Left colon (tissue), 2 donors: ENCODE measurements at places on chromosomes 3 and 15.

- DNase-seq: peak; percentile 13
Measured at GRCh38 chr3:106255870-106256248, 387.0 kb upstream of the CBLB start.

DNA sequence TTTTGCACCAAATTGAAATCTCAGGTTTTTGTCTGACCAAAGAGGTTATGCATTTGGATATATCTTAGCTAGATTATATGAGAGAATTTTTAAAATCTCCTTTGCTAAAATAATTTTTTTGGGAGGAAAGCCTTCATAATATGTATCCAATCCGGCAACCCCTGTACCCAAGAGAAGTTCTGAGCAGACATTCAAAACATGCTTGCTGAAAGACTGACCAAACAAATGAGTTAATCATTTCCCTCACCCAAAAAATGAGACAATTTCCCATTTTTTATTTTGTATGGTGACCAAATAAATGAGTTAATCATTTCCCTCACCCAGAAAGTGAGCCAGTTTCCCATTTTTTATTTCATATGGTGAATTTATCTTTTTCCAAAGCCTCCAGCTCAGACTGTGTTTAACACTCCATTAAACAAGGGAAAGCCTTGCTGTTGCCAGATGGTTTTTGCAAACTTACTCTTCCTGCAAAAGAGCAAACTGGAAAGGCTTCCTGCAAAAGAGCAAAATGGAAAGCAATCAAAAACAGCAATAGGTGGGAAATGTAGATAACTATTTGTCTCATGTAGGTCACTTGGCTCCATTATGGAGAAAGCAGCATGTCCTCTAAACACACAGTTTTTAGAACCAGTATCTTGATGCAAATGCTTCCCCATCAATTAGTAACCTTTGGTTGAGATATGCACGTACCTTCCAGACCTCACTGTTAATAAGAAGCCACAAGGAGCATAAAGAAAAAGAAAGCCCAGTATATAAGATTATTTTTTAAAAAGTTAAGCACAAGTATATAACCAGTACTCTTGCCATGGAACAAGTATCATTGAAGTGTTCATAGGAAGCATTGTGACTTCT is 78.4 kb upstream of the OSTN start:
- DNase-seq: no peak

DNA sequence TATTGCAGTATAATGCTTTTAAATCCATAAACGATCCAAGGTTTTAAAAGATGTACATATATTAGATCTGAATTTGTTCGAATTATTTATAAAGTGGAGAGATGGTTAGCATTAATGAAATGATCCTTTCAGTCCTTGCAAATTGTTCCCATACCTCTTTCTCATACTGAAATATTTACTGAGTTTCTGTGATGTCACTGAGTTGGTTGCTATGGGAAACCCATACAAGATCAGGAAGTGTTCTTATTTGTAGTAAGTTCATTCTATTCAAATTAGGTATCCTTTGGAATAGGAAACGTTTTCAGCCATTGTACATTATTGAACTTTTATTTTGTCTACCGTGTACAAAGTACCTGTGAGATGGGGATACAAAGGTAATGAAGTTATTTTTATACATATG is 73.2 kb upstream of the CHL1 start:
- no peak for DNase-seq

DNA sequence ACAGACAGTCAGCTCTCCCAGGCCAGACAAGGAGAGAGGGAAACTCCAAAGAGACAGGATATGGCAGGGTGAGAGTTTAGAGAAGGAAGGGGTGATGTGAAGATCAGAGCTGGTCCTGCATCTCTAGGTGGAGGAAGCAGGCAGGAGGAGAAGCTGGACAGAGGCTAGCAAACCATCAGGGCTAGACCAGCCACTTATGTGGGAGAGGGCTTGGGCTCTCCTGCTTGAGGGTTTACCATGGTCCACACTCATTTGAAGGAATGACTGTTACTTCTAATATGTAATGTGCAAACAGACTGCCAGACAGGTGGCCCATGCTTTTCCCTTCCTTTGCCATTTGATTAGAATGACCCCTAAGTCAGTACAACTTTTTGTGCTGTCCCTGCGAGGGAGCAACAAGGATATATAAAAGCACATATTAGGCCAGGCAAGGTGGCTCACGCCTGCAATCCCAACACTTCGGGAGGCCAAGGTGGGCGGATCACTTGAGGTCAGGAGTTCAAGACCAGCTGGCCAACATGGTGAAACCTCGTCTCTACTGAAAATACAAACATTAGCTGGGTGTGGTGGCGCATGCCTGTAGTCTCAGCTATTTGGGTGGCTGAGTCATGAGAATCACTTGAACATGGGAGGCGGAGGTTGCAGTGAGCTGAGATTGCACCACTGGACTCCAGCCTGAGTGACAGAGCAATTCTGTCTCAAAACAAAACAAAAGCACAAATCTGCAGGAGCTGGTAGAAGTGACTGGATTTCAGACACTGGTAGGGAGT is 41.0 kb upstream of the MANF start:
- DNase-seq: no peak

DNA sequence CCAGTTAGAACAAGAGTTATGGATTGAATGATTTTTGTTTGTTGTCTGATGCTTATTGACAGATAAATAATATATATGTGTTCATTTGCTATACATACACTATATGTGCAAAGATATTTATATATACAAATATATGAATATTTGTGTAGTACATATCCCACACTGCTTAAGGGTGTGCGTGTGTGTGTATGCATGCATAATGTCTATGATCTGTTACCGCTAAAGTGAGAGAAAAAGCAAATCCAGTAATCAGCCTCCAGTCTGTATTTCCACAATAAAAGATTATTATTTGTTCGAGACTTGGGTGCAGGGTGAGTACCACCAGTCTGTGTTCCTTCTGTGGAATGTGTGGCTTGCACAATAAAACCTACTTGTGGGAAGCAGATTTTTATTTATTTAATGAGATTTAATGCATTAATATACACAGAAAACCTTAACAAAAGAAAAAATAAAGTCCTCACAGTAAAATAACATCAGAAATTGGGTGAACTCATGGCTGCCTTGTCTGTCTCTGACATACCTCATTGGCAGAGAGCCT is 366.0 kb upstream of the TBL1XR1 start:
- DNase-seq: no peak

GRCh38 chr15:91294795-91295194 is 194.7 kb downstream of the SV2B start:
- DNase-seq: no peak

- DNase-seq: no peak
Measured at GRCh38 chr3:113741620-113742019, 4.4 kb downstream of the NAA50 start.

GRCh38 chr3:168977716-168978374 is 685.7 kb downstream of the MECOM start:
- no peak for DNase-seq

GRCh38 chr3:62539762-62540161 is 166.4 kb upstream of the FEZF2 start:
- DNase-seq: no peak

DNA sequence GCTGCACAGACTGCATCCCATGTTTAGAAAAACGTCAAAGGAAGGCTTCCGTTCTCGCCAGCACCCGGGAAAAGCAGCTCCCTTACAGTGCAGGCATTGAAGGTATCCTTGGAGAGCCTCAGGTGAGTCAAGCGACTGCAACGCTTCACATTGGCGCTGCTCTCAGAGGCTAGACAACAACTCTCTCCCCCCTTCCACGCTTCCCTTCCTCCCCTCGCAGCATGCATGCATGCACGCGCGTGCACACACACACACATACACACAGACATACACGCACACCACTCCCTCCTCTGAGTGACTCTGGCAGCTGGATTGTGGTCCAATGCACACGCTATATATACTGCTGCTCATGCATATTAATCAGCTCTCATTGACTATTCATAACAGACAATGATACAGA is 191.1 kb downstream of the PDZRN3 start:
- no peak for DNase-seq

- DNase-seq: no peak
Measured at GRCh38 chr15:41794081-41794480, 19.8 kb downstream of the MAPKBP1 start.

DNA sequence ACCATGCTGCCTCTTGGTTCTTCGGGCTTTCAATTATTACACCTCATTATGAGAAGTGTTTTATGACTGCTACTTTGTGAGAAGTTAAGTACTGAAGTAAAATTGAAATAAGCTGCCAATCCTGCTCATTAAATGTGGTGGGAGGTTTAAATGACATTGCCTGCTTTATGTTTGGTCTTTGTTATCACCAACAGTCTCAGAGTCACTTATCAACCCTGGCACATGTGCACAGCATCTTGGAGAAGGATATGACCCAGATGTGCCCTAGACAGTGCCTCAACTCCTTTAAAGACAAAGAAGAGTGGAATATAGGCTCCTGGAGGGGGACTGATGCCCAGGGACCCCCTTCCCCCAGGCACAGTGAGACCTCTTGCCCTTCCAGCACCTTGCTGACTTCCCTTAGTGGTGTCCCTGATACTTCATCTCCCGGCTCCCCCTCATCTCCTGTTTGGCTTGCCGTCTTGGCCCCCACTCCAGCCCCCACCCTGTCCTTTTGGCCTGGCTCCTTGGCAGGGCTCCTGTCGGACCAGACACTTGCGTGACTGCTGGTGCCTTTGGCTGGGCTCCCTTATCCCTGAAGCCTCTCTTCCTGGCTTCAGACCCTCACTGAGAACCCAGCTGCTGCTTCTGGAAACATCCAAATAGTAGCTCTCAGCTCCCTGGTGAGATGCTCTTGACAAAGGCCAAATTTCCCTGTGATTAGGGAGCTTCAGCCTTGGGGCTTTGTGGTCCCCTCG is 39.8 kb downstream of the ARHGAP31 start:
- no peak for DNase-seq

- DNase-seq: peak; percentile 58
Measured at GRCh38 chr3:14780927-14781507, 37.7 kb upstream of the FGD5 start.

DNA sequence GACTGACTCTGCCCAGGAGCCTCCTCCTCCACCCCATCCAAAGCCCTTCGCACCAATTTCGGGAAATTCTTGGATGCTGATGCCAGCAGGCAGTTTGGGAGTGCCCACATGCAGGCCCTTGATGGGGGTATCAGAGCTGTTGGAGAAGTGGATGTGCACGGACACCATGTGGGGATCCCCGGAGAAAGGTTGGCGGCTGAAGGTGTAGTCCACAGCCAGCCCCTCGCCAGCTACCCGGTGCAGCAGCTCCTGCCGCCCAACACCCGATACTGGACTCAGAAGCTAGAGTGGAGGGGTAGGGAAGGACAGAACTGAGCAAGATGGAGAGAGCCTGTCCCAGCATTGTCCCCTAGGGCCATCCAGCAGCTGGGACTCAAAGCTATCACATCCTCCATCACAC is 15.5 kb upstream of the CPEB1 start:
- DNase-seq: no peak

GRCh38 chr3:43286115-43286840 is at the start of gene SNRK:
Gene SNRK (plus strand): TSS chr3:43286540. CDS start chr3:43303204, 16,664 bp downstream.
- peak; percentile 87 for DNase-seq

- no peak for DNase-seq
Measured at GRCh38 chr15:48472756-48473155, 141.5 kb downstream of the DUT start.

- no peak for DNase-seq
Measured at GRCh38 chr3:166788936-166789335, 591.2 kb downstream of the ZBBX start.

DNA sequence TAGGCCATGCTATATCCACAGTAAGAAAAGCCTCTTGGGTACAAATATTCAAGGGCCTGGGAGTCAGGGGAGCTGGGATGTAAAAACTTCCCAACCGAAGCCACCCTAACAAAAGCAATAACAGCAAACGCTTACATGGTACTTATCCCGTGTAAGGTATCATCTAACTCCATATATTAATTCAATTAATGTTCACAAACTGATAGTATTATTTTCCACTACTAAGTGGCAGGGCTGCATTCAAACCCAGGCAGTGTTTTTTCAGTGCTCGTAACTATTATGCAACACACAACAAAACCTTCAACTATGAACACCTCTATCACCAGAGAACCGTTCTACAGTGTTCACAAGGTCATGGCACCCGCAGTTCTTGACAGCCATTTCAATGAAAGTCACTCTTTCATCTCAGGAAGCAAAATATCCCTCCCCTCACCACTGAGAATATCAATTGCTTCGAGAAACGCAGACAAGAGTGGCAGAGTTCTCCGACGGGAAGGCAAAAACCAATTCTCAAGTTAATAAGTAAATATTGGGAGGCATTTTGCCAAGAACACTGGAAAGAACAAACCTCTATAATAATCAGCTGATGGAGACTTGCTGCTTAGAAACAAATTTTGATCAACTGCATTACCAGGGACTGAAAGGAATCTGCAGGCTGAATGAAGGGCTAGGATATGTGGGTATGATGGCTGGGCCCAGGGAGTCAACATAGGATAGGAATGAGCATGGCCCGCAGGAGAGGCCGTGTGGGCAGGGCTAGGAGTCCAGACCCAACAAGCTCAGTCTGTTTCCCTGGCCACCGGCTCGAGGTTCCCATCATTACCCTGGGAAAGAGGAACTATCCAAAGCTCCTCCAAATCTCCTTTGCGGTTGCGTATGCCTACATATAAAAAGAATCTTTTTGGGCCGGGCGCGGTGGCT is 72.3 kb downstream of the XXYLT1 start:
- no peak for DNase-seq

GRCh38 chr3:197599089-197599765 is 43.5 kb upstream of the BDH1 start:
- DNase-seq: peak; percentile 72

- DNase-seq: no peak
Measured at GRCh38 chr3:175199961-175200360, 340.8 kb downstream of the NAALADL2 start.

DNA sequence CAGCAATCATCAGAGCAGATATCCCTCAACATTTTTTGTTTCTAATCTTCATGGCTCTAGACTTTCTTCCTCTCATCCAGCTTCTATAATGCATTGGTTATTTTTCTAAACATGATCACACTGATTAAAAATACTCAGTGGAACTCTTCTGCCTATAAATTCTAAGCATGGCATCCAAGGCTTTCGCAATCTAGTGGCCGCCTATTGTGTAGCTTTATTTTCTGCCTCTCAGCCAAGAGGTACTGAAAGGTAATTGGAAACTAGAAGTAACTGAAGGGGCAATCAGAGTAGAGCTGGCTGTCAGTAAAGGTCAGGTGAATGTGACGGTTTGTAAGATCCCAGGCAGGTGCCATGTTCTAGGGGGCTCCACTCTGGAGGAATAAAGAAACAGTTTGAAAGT is 33.4 kb downstream of the OXSM start:
- no peak for DNase-seq
